H7 (cell line): ENCODE measurements at places on chromosomes 1 and 21. TPM values are rescaled to one million over a fixed set of nuclear protein-coding genes. Genes with fewer than 3 reads are reported as not detected.

Gene OXCT2
- not detected in 2 replicates for total RNA-seq

DNA sequence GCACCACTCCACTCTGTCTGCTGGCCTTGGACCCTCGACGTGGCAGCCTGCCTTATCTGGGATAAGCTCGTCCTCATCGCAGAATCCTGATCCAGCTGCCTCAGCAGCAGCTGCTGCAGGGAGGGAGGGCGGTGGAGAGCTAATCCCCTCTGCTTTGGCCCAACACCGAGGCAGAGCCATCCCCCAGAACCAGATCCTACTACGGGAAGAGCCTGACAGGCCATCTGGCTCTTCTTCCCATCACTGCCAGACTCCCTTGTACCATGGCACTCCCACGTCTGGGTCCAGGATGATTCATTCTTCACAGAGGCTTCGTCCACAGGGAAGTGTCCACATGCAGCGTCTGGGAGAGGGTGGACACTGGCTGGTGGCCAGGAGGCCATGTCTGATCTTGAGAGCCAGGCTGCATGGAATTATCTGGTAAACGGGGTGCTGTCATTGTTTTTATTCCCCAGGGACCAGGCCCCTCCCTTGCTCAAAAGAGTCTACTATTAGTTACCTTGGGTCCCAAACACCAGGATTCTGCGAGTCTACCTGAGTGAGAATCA, 14.6 kb upstream of the PKP1 start:
- DNase-seq: no peak

- no peak for DNase-seq
Measured at GRCh38 chr1:243882276-243882675, 32.2 kb upstream of the AKT3 start.

- DNase-seq: peak; percentile 99
Measured at GRCh38 chr1:9874959-9875635, 35.0 kb downstream of the CTNNBIP1 start.

- peak; percentile 97 for DNase-seq
Measured at GRCh38 chr1:155176544-155177071, 3.0 kb downstream of the TRIM46 start.

GRCh38 chr1:90761156-90761555, 44.1 kb upstream of the BARHL2 start:
- no peak for DNase-seq

Gene BLZF1
- 9.5 and 10.6 TPM in 2 replicates for total RNA-seq
